K562 (cell line): ENCODE measurements at places on chromosomes 1 and 21. TPM values are rescaled to one million over a fixed set of nuclear protein-coding genes. Genes with fewer than 3 reads are reported as not detected.
A peak's percentile ranks its signal among the peaks of the same experiment; 100 is the strongest.

The ZBTB48 gene
- 52.9 and 55.3 TPM in 2 replicates for total RNA-seq

The RYR2 gene
- total RNA-seq, result 0.13 and 0.18 TPM in 2 replicates

DNA sequence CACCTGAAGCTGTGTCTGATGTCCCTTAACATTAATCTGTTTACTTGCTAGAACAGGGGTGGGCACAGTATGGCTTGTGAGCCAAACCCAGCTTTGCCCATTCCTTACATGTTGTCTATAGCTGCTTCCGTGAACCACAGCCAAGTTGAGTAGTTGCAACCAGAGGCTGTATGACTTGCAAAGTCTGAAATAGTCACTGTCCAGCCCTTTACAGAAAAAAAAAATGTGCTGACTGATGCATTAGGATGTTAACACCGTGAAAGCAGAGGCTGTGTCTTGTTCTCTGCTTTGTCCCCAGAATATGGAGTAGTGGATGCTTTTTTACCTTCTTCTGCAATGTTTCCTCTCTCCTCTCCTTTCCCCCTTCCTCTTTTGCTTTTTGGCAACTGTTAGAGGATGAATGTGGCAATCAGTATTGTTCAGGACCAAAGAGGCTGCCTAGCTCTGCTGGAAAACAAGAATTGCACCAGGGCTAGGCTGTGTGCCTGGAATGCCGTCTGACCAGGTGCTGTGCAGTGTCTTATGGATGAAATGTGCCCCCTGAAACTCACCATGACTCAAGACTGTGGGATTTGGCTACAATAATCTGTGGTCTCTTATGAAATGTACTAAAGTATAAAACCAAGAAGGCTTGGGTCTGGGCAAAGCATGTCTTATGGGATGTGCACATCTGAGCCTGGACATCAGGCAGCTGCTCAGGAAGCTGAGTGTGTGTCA lies 79.6 kb upstream of the GCLM start:
- H3K27me3 ChIP-seq, result peaks cover 30% of the 10 kb centered on the region
- no peaks in the 10 kb centered on the region for H3K36me3 ChIP-seq
- H3K4me1 ChIP-seq, result no peaks in the 10 kb centered on the region
- H3K4me3 ChIP-seq, result no peak overlapping the region
- H3K27ac ChIP-seq, result no peak overlapping the region

GRCh38 chr1:224333309-224333926 lies 3.4 kb upstream of the NVL start:
- H3K36me3 ChIP-seq, result no peaks in the 10 kb centered on the region
- peaks cover 16% of the 10 kb centered on the region for H3K4me1 ChIP-seq
- H3K27me3 ChIP-seq, result no peaks in the 10 kb centered on the region
- peak; percentile 49 for DNase-seq
- H3K27ac ChIP-seq, result peak overlapping the region; percentile 71

DNA sequence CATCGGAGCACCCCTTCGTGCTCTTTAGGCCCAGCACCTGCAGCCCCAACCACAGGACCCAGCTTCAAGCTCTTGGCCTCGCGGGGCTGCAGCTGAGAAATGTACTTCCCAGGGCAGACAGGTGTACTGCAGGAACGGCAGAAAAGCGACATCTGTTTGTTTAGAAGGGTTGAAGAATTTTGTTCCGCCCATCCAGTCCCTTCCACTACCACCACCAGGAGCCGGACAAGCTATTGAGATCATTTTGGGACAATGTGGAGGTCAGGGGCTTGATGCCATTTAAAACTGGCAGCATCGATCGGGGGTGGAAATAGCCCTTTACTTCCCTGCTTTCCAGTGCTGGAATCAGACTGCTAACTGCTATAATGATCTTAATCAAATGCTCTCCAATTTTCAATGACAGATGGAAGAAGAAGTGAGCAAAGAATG lies 1.7 kb downstream of the SERTAD4 start:
- peaks cover 18% of the 10 kb centered on the region for H3K27me3 ChIP-seq
- DNase-seq, result no peak
- no peak overlapping the region for H3K4me3 ChIP-seq
- H3K36me3 ChIP-seq, result no peaks in the 10 kb centered on the region
- H3K27ac ChIP-seq, result no peak overlapping the region
- peaks cover 22% of the 10 kb centered on the region for H3K4me1 ChIP-seq

GRCh38 chr1:221699577-221699976 lies 42.3 kb downstream of the DUSP10 start:
- DNase-seq, result no peak
- H3K27me3 ChIP-seq, result no peaks in the 10 kb centered on the region
- no peaks in the 10 kb centered on the region for H3K4me1 ChIP-seq
- H3K27ac ChIP-seq, result no peak overlapping the region
- no peak overlapping the region for H3K4me3 ChIP-seq
